ENCODE measurements at places on chromosomes 2 and 18.

DNA sequence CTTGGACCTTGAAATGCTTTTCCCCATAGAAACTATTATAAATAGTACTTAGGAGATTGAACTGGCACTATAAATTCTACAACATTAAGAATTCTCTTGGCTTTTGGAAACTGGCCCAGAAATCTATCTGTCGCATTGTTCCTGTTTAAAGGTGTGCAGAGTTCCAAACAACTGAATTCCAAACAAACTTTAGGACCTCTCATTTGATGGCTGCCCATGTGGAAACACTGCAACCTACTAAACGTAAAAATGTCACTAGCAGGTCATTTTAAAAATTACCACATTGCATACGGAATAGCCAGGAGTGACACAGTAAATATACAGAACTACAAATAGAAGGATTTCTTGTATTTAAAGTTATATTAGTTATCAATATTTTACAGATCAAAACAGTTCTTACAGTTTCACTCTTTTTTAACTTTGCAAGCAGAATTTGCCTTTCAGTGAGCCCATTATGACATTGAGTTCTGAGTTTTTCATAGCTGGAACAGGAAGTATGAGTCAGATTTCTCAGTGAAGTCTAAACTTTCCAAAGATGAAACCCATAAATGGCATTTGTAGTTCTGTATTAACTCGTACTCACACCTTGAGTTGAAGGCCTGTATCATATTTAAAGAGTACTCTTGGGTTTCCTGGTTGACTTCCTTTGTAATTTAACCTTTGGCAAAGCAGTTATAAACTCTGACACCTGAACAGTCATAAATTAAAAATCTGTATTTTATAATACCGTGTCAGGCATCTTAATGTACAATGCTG, 142.3 kb upstream of the BOD1L2 start:
- no peak for DNase-seq

- no peak for DNase-seq
Measured at GRCh38 chr2:120763508-120763907, 27.8 kb downstream of the GLI2 start.

- DNase-seq = peak; percentile 84
Measured at GRCh38 chr2:219253753-219254589, at the start of gene TUBA4A. TUBA4A (minus strand) TSS chr2:219253918; CDS start chr2:219253858, 60 bp downstream.

DNA sequence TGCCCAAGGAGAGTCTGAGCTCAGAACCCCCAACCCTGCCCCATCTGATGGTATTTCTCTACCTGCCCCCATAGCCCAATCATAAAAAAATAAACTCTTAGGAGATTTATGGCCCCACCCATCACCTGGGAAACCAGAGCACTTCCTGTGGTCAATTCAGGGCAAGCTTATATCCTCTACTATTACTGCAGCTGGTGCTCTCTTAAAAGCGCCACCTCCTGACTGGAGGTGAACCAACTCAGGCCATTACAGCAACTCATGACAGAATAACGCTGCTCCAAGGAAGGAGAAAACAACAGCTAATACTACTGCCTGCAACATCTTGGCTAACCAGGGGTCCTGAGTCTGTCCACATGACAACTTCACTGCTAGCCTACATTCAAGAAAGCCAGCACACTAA, 195.7 kb downstream of the MTCL1 start:
- no peak for DNase-seq

DNA sequence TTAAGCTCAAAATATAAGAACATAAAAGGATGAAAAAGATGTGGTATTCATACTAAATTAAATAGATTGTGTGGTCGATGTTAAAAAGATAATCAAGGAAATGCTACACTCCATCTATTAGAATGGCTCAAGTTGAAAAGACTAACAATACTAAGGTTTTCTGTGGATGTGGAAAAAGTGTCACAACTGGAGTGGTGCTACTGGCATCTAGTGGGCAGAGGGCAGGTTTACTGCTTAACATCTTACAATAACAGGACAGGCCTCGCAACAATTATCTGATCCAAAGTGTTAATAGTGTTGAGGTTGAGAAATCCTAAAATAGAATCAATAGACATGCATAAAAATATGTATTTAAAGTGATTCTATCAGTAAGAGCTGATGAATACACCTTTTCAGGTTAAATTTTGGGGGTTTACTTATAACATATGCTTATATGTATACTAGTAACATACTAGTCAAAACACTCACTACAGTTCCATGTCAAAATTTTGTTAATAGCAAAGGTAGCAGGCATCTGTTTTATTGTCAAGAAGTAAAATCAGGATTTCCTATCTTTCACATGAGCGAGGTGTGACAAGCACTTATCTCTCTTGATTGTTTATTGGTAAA, 91.5 kb upstream of the TMEFF2 start:
- DNase-seq = no peak

DNA sequence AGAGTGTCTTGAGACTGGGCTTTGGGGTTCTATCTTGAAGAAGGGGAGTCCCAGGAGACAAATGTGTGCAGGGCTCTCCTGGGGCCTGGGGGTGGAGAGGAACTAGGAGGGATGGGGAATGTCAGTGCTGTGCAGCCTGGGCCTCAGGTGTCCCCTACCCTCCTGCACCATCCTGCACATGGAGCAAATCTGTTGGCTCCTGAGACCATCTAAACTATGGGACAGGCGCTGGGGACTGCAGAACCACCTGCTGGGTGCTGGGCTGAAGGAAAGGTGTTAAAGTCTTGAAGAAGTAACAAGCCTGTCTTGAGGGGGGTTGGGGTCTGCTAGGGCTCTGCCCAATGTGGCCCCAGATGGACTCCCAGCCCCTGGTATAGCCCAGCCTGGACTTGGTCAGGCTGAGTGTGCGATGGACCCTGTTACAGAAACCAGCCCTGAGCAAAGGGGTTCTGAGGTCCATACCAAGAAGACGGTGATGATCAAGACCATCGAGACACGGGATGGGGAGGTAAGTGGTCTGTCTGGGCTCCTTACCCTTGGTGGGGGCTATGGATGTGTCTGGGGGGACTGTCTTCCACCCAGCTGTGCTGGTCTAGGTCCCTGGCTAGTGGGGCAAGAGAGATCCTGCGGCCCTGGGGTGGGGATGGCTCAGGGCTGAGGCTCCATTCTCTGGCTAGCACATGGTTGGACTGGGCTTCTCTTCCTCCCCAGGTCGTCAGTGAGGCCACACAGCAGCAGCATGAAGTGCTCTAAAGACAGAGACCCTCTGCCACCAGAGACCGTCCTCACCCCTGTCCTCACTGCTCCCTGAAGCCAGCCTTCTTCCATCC, 7.3 kb downstream of the DES start:
- no peak for DNase-seq

DNA sequence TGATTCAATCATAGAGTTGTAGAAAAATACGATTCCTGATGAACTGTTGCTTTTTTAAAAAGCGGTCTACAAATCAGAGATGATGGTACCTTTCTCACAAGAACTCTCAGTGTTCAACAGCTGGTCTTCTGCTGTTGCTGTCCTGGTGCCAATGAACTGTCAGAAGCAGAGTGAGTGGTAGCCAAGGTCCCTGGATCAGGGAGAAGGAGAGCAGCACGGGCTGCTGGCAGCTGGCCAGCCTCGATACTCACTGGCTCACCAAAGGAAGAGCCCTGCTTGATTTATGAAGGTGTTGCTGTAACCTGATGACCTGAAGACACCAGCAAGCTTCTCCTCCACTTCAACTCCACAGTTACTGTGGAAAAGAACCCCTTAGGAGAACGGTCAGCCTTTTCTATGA, 300.8 kb upstream of the SOX11 start:
- no peak for DNase-seq

- DNase-seq = no peak
Measured at GRCh38 chr18:72742002-72742401, 125.8 kb downstream of the NETO1 start.

DNA sequence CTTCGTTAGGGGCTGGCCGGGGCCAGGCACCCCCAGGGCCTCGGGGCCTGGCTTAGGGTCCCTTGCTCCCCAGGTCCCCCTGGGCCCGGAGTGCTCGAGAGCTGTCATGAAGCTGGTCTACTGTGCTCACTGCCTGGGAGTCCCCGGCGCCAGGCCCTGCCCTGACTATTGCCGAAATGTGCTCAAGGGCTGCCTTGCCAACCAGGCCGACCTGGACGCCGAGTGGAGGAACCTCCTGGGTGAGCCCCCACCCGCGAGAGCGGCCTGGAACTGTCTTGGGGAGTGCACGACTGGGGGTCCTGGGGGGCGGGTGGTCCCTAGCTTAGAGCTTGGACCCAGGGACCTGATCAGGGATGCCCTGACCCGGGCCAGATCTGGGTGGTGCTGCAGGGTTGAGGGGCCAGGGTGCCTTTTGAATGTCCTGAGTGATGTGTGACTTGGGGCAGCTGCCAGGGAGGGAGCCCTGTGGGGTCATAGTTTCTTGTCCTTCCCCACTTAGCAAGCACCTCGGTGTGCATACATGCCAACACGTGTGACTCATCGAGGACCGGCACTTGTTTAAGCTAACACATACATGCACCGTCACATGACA, 27.9 kb downstream of the GPC1 start:
- no peak for DNase-seq

GRCh38 chr2:61807036-61807757, 46.7 kb downstream of the FAM161A start:
- no peak for DNase-seq

GRCh38 chr2:33619028-33619427, 19.9 kb upstream of the FAM98A start:
- DNase-seq = no peak

DNA sequence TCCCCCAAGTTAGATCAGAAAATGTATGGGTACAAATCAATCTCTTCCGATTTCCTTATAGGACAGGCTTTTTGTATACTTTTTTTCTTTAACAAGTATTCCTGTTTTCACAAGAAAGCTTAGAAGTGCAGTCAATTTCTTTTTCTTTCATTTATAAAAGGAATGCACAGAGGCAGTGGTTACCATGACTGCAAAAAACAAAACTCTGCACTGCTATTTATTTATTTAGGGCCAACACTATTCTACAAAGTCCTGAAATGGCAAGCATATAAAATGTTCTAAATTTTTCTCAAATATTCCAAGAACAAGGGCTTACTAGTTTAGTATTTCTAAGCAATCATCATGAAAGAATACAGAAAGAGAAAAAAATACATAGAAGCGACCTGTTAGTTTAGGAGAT, 22.2 kb downstream of the ATAD2B start:
- no peak for DNase-seq

DNA sequence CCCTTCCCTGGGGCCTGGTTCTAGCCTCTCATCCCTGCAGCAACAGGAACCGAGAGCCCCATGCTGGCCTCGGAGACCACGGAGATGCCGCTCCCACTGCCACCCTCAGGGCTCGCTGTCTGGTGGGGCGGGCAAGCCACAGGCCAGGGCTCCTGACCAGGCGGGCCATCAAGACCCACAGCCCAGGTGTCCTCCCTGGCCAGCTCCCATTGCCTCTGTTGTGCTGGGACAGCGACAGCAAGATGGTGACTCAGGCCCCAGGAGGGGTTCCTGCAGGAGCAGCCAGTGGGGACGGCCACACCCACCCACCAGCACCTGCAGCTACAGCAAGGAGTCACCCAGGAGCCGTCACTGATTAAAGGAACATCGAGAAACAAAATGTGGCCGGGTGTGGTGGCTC, 7.4 kb downstream of the KLHL30 start:
- no peak for DNase-seq

DNA sequence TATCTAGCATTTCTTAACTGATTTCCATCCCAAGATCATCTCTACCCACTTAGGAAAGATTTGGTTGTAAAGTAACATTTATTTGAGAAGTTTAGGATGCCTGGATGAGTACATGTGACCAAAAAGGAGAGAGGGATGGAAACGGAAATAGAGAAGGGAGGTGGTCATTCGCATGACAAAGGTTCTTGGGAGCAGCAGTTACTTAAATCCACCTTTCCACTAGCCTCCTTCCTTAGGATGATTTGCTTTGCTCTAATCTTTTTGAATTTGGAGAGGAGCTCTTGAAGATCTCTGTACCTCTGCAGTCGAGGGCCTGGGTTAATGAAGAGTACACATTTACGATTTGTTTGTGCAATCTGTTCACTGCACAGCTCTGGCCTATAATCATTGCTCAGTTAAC, 623.5 kb downstream of the EPHA4 start:
- DNase-seq = no peak

DNA sequence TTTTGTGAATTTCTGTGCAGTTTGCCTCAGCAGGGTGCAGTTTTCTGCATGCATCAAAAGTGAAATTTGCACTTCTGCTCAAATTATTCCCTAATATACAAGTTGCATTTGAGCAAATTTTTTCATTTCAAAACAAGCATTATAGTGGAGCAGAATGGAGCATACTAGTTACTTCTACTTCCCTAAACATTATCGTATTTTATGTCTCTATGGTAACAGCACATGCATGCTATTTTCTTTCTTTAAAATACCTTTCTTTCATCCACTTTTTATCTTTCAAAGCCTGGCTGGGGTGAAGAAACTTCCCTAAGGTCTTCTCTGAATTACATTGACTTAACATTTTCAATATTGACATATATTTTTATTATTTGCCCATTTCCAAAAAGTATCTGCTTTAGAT, 11.2 kb downstream of the RHBDD1 start:
- no peak for DNase-seq

GRCh38 chr18:51623653-51624052, 426.2 kb upstream of the MEX3C start:
- DNase-seq = no peak

DNA sequence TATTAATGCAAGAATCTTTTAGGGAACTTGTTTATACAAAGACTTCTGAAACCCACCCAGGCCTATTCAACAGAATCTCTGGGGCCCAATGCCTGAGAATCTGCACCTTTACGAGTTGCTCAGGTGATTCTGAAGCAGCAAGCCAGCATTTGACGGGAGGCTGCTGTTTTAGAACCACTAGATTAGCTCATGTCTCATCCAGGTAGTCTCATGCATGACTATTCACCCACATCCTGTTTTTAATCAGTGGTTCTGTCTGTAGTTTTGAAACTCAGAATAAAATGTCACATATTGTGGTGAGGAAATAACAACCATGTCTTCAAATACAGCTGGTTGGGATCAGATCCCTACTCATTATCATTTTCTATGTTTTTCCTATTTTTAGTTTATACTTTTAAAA, 39.5 kb downstream of the CYTIP start:
- no peak for DNase-seq

DNA sequence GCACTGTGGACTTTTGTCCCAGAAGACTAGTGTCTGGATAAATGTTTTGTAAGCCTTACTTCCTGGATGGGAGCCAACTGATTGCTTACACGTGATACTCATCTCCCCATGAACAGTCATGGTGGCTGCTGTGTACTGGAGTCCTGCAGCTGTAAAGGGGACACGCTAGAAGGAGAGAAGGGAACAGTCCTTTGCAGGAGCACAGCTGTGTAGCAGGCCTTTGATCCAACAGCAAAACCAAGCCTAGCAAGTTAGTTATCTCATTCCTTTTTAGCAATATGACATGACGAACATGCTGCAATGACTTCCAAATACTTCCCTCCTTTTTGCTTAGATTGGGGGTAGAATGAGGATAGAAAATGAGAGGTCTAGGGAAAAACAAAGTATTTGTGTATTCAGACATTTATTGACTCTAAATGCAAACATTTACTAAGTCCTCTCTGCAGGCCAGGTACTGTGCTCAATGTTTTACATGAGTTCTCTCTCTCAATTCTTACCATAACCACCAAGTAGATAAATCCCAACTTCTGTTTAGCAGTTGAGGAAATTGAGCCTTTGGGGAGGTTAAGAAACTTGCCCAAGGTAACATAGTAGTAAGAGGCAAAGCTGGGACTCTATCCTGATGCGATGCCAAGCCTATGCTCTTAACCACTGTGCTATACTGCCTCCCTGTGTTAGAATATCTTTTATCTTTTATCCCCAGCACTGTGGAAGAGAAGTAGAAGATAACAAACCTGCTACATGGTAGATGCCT, 55.4 kb upstream of the CD28 start:
- no peak for DNase-seq

- no peak for DNase-seq
Measured at GRCh38 chr18:51032193-51032592, 2.2 kb downstream of the SMAD4 start.

- no peak for DNase-seq
Measured at GRCh38 chr2:9091811-9092210, 88.3 kb upstream of the MBOAT2 start.
